Stimulated activated CD8-positive, alpha-beta memory T cell treated with anti-CD3 and anti-CD28 coated beads, Interleukin-7, amount 100 ng/mL, for 1 hour (primary cell): ENCODE measurements at places on chromosomes 4 and X.

DNA sequence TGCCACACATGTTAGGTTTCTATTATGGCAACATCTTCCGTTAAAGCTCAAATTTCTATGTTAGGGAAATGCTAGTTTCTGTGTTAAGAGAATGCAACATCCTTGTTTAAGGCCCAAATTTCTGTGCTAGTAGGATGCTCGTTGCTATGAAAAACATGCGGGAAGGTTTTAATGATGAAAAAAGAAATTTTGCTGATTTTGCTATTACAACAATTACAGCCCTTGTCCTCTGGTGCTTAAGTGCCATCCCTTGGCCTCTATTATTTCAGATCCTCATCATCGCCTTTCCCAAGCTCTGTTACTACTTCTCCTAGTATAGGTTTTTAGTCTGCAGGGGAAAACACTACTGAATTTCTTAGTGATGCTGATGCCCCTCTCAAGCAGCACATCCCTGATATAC lies 412.6 kb upstream of the NDST3 start:
- no peak for DNase-seq

- no peak for DNase-seq
Observed at GRCh38 chr4:141455651-141456050, 180.7 kb upstream of the IL15 start.

DNA sequence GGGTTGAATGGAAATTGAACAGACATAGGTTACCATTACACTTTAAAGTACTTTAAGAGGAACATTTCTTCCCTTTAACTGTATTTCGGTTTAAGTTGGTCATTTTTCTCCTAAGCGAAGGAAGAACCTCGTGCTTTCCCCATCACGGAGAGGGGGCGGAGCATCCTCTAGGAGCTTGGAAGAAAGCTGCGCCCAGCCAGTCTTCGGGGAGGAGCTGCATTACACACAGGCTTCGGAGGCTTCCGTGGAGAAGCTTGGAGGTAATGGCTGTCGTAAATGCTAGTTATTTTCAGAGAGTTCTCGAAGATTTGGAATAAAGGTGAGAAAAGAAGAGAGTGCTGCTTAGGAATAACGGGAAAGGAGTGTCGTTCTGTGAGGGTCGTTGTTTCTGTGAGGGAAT lies at the start of gene PWWP3B:
Gene PWWP3B (plus strand): TSS at position 199 of the 400 bp plus-strand sequence. CDS start 37,128 bp downstream, outside the sequence.
- DNase-seq: no peak

GRCh38 chr4:10750714-10751113 lies 66.1 kb upstream of the CLNK start:
- no peak for DNase-seq

DNA sequence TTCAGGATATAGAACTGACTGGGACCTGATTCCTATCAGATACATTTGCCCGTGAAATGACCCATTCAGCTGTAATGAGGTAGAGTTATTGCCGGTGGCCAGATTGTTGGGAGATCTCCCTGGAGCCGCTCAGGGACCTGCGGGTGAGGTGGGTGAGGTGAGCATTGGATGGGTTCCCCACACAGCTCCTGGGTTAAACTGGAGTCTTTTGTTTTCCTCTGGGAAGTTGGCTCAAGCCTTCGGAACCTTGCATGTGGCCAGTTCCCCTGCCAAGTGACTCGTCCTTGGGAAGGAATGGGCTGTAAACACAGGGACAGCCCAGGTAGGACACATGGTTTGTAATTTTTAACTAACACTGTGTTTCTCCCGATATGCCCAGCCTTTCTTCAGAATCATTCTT lies 31.6 kb upstream of the KIT start:
- no peak for DNase-seq

DNA sequence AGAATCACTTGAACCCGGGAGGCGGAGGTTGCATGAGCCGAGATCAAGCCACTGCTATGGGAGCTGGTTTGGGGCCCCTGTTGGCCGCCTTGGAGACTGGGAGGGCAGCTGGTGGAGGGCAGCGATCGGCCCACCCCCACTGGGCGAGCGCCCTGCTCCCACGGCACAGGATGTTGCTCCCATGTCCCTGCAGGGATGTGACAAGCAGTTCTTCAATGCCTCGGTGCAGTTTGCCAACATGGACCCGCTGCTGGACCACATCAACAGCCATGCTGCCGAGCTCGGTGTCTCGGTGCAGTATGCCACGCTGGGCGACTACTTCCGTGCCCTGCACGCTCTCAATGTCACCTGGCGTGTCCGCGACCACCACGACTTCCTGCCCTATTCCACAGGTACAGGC lies 19.4 kb downstream of the MAN2B2 start:
- no peak for DNase-seq

- DNase-seq: no peak
Observed at GRCh38 chr4:42018451-42018850, 28.1 kb downstream of the SLC30A9 start.

GRCh38 chr4:147003956-147004809 lies 58.5 kb upstream of the TTC29 start:
- DNase-seq: no peak
